ENCODE measurements at places on chromosomes 2 and 18. TPM values are rescaled to one million over a fixed set of nuclear protein-coding genes. Genes with fewer than 3 reads are reported as not detected.

The FBXO41 gene
- 1.8 TPM for total RNA-seq

The PROM2 gene
- 0.30 TPM for total RNA-seq

The APCDD1 gene
- total RNA-seq, result not detected

The CHN1 gene
- 53.1 TPM for total RNA-seq

The ATP6V1B1 gene
- total RNA-seq, result 1.8 TPM

The LRP2 gene
- not detected for total RNA-seq

The MYO7B gene
- 0.59 TPM for total RNA-seq

The CABYR gene
- total RNA-seq, result 4.5 TPM

All from smooth muscle cell of the umbilical artery (primary cell).